ENCODE measurements at places on chromosomes 5 and 9.

DNA sequence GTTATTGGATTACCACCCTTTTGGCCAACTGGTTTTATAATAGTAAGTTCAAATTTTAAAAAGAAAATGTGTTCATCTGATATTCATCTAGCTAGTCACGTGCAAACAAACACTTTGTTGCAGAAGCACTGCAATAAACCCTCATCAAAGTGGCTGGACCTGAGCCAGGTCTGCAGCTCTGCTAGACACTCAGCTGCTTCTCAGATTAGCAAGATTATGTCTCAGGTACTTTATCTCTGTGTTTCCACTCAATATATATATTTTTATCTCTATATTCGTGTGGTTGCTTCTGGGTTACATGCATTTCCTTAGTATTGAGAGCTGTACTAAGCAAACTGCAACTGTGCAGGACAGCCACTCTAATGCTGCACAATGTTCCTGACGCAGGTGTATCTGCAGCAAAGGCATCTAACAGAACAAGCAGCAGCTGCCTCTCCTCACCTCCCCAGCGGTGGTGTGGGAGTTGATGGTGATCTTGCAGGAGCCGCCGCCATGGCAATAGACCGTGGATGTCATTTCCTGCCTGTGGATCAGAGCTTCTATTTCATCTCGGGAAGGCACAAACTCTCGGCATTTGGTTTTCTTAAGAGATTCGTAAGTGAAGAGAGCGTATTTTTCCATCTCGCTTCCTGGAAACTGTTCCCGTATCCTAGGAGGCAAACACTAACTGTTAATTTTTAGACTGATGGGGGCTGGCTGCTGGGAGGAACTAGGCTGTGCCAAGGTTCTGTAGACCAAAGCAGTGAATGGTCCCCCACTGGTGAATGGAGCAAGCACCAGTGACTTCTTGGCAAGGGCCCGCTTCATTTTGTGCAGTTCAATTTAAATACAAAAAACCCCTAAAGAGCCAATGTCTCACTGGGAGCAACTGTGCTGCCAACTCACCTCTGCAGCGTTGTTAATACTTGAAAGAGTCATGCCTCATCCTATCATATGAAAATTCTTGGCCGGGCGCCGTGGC, 56.7 kb upstream of the RETREG1 start:
- no peak for DNase-seq

GRCh38 chr5:133794771-133795415, 173.5 kb downstream of the C5orf15 start:
- no peak for DNase-seq

DNA sequence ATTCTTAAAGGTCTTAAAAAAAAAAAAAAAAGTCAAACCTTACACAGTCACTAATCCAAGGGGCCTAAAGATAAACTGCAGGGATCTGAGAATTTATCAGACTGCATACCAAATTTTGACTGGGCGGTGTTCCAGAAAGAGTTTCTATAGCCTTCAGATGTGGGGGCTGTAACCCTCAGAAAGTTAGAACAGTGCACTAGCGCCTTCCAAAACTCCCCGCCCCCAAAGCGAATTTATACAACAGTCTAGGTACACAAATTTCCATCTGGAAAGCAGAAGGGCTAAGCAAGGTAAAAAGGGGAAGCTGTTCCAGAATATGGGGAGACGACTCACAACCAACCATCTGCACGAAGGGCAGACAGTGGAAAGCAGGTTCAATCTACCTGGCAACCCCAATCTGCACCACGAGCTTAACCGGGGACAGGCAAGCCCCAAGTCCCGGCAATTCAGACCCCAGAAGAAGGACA, 813 bp downstream of the ERMP1 start:
- DNase-seq, result no peak

DNA sequence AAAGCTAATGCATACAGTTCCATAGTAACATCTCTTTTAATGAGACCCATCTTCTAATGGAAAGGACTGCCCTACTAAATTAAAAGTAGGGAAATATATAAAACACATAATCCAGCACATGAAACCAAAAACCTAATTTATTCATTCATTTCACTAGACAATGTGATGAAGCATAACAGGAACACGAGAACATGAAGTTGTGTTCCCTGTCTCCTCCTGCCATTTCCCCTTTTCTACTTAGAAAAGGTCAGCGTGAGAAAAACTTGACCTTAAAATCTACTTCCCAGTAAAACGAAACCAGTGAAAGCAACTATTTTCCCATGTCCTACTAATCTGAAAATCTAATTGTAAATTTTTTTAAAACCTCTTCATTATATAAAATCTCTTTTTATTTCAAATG, 847.5 kb downstream of the TLE1 start:
- no peak for DNase-seq

DNA sequence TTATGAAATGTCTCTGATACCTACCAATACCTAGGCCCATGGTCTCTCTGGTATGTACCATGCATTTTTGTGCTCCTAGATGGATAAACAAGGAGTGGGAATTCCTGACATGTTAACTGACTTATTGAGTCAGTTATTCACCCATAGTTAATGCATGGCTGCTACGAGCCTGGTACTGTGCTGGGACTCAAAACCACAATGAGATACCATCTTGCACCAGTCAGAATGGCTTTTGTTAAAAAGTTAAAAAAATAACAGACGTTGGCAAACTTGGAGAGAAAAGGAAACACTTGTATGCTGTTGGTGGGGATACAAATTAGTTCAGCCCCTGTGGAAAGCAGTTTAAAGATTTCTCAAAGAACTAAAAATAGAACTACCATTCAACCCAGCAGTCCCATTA, 293.8 kb downstream of the OSTF1 start:
- no peak for DNase-seq

DNA sequence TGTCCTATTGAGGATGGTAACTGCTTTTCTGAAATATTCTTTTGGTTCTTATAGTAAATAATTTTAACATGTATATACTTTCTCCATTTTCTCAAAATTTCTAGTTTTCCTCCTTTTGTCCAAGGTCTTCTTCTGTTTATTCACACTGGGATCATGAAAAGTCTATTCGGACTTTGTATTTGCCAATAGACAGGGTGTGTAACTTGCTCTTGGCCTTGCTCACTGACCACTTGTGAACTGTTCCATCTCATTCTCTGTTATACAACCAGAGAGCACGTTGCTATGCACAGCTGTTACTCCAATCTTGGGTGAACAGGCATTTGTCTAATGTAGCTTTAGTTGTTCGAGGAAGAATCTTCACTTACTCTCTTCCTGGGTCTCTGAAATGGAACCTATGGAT, 388.9 kb downstream of the SH3GL2 start:
- DNase-seq, result no peak

DNA sequence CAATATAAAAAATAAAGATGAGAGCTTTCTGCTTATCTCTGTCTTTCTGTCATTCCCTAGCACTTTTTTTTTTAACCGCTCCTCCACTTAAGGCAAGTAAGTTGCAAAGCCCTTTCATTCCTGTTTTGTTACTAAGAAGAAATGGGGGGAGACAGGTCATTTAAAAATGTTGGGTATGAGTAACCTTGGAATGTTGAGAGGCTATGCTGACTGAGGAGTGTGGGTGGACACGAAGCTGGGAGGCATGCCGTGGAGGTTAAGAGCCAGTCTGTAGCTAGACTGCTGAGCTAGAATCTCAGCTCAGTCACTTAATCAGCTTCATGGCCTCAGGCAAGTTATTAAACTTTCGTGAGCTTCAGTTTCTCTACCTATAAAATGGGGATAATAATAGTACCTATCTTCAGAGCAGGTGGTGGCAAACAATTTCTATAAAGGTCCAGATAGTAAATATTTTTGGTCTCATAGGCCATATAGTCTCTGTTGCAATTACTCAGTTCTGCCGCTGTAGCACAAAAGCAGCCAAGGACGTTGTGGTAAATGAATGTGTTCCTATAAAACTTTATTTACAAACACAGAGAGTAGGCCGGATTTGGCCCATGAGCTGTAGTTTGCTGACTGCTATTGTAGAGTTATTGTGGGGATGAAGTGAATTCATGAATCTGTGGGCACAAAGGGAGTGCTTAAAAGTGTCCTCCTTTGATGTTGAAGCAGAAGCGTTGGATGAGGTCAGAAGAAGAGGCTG, 220.0 kb downstream of the GABBR2 start:
- no peak for DNase-seq
